ENCODE measurements at places on chromosomes 11 and 22. TPM values are rescaled to one million over a fixed set of nuclear protein-coding genes. Genes with fewer than 3 reads are reported as not detected.

The SLC22A12 gene
- not detected for total RNA-seq

The SLC5A1 gene
- 0.12 TPM for total RNA-seq

- no peak for DNase-seq
- peaks cover 49% of the 10 kb centered on the region for H3K27me3 ChIP-seq
- no peak overlapping the region for H3K4me3 ChIP-seq
- H3K4me1 ChIP-seq, result no peaks in the 10 kb centered on the region
- H3K27ac ChIP-seq, result no peak overlapping the region
Measured at GRCh38 chr11:17578296-17578695, 31.2 kb downstream of the OTOG start.

GRCh38 chr11:92888696-92889095 lies 80.8 kb upstream of the MTNR1B start:
- no peaks in the 10 kb centered on the region for H3K36me3 ChIP-seq
- no peaks in the 10 kb centered on the region for H3K4me1 ChIP-seq
- no peak overlapping the region for H3K4me3 ChIP-seq
- H3K27ac ChIP-seq, result no peak overlapping the region
- no peak for DNase-seq
- no peaks in the 10 kb centered on the region for H3K27me3 ChIP-seq

DNA sequence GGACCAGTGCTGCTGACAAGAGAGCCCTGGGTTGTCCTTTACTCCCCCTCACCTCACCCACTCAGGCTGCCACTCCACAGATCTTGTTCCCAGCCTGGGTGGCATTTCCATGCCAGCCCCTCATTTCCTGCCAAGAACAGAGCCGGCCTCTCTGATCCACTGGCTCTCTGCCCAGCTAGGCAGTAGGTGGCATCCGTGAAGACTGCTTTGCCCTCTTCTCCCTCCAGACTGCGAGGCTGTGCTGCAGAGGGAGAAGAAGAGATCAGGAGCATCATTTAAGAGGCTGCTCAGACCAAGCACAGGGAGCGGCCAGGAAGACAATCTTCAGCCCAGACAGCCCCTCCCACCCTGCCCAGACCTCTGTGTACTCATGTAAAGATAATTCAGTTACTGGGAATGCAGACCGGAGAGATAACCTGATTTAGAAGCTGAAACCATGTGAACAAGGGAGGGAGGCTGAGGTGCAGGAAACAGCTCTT lies 126.9 kb upstream of the NCAM1 start:
- H3K4me1 ChIP-seq, result no peaks in the 10 kb centered on the region
- H3K27me3 ChIP-seq, result no peaks in the 10 kb centered on the region
- H3K4me3 ChIP-seq, result no peak overlapping the region
- no peaks in the 10 kb centered on the region for H3K36me3 ChIP-seq

GRCh38 chr11:71065841-71066240 lies 186.5 kb downstream of the SHANK2 start:
- no peak overlapping the region for H3K4me3 ChIP-seq
- H3K27me3 ChIP-seq, result no peaks in the 10 kb centered on the region
- 0 out of 2 replicates have a peak, but pooled peaks cover 2% of the 10 kb centered on the region for H3K36me3 ChIP-seq
- H3K4me1 ChIP-seq, result no peaks in the 10 kb centered on the region
- H3K27ac ChIP-seq, result no peak overlapping the region

Data from PC-3 (cell line).